Urinary bladder (tissue), 4 donors: ENCODE measurements at places on chromosomes 7 and 10.

DNA sequence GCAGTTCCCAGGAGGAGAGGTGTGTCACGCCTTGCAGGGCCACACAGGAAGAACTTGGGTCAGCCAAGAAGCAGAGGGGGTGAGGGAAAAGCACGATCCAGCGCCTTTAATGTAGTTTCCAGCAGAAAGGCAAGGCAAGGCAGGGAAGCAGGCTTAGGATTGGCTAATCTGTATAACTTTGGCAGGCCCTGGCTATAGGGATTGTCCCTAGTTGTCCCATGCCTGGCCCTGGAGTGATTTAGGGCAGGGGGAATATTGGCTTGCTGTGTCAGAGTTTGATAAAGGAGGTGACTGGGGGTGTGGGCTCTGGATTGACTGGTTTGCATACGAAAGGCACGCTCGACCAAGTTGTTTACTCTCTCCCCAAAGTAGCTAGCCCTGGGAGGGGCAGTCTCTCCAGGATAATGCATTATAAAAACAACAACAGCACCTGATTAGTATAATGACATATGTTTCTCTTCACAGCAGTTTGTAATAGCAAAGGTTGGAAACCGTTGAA is 44.5 kb downstream of the RBM28 start:
- no peak for DNase-seq

GRCh38 chr10:121710207-121710606 is 112.0 kb upstream of the FGFR2 start:
- DNase-seq: no peak

GRCh38 chr10:23174074-23174976 is 17.8 kb upstream of the PTF1A start:
- DNase-seq: no peak

DNA sequence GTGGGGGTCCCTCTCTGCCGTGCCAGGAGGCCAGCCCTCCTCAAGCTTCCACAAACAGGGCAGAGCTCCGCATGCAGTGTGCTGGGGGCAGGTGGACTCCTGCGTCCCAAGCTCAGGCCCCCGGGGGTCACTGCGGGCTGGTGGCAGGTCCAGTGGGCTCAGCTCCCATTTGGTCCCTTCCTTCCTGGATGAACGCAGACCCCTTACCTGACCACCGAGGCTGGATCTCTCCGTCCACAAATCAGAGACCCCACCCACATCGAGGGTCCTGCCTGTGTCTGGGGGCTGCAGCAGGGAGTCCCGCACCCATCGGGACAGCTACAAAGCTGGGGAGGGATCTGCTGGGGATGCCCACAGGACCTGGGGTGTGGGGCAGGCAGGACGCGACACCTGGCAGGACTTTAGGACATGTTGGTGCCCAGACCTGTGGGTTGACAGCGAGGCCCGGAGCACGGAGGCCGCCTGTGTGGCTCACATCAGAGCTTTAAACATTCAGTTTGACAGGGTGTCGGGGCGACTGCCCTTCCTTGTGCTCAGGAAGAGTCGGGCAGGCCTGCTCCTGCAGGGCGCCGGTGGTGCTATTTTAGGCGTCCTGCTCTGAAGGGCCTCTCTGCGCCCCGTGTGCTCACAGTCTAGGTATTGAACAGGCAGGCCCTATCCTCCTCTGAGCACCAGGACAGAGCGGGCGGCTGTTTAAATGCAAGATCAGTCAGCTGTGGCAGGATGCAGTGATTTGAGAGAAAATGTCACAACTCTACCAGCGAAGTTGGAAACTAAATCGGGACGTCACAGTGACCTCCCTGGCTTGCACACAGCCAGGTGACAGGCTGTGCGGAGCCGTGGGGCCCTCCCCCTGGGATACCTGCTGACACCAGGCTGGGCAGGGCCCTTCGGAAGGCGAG is 15.9 kb upstream of the CFAP46 start:
- no peak for DNase-seq

DNA sequence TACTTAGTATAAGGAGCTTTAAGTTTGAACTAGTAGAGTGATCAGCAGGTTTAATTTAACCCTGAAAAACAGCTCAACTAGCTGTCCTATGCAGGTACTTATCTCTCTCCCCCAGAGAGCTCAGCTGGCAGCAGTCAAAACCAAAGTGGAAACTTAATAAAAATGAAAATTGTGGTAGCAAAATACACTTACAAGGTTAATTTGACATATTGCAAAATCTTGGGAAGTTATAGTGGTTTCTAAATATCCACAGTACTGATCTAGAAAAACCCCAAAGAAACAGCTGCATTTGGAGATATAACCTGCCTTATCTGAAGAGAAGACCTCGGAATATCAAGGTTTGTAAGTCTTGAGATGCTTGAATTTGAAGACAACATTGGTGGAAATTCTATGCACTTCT is 269.2 kb downstream of the RNLS start:
- no peak for DNase-seq

DNA sequence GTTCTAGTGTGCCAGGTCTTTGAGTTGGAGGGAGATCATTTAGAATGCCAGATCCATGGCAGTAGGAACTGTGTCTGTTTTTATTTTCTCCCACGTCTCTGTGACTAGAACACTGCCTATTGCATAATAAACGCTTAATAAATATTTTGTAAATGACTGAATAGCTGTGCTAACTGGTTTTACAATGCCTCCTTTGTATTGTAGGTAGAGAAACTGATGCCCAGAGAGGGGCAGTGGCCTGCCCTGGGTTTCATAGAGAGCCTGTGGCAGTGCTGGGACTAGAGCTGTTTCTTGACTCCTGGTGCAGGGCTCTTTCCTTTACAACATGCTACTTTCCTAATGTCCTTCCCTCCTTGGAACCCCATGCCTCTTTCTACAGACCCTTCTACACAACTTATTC is 2.5 kb downstream of the TAS2R5 start:
- DNase-seq: no peak

- DNase-seq: no peak
Observed at GRCh38 chr7:98329791-98330373, 48.4 kb downstream of the BRI3 start.

GRCh38 chr7:80703272-80703671 is 64.8 kb downstream of the CD36 start:
- no peak for DNase-seq

DNA sequence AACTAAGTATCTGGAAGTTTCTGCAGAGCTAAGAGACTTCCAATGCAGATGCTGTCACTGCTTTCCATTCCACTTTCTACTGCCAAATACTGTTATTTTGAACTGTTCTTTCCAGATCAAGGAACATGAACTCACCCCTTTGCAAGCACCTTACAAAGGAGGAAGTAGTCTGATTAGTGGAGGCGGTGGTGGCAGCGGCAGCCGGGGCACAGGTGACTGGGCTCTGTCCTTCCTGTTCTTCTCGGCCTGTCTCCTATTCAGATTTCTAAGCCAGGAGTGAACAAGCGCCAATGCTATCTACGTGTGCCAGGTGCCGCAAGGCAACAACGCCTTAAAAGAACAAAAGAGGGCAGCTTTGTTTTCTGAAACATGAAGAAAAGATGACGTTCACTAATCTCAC is 44.9 kb downstream of the BEND7 start:
- no peak for DNase-seq

DNA sequence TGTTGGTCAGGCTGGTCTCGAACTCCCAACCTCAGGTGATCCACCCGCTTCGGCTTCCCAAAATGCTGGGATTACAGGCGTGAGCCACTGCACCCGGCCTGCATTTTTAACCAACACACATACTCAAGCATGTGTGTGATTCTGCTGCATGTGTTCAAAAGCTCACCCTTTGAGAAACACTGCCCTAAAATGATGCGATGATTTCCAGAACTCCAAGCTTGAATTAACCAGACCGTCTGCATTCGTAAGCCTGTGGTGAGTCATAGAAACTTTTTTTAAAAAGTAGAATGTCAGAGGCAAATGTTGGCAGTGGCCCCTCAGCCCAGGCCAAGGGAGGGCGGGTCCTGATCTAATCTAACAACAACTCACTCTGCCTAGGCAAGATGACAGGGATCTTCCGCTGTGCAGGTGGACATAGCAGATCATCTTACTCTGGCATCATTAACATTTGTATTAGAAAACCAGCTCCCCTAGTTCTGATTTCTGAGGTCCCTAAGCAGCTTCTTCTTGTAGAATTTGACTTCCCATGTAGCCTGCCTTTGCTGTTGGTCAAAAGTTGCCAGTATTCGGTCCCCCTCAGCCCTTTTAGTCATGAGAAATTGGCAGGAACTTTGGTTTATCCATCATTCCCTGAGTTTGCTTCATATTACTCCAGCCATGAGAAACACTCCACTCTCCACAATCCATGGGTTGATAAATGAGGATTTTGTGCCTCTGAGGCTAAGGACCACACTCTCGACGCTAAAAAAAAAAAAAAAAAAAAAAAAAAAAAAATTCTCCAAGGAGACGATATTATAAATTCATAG is 190.4 kb downstream of the SKIDA1 start:
- DNase-seq: no peak

DNA sequence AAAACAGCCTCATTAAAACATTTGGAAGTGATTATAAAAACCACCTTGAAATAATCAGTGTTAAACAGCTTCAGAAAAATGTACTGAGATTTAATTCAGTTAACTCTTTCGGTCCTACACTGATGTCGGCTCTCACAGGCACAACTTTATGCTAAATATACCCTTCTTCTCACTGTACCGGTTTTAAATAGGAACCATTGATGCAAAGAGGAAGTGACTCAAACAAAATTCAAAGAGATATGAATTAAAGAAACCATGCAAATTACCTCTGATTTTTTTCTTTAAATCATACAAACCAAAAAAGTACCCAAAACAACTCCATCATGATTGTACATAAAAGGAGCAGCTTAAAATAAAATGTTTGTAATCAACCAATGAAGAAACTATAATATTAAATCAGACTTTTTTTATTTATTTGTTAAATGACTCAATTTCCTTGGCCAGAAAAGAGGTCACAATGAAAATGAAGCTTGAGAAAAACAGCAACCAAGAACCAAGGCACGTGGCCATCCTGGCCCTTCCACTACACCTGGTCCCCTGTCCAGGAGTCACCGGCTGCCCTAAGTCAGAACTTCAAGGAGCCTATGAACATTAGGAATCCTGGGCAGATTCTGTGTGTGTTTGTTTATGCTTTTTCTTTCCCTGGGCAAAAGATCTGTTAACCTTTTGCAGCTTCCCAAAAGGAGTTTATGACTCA is 73.0 kb upstream of the CABCOCO1 start:
- DNase-seq: no peak

DNA sequence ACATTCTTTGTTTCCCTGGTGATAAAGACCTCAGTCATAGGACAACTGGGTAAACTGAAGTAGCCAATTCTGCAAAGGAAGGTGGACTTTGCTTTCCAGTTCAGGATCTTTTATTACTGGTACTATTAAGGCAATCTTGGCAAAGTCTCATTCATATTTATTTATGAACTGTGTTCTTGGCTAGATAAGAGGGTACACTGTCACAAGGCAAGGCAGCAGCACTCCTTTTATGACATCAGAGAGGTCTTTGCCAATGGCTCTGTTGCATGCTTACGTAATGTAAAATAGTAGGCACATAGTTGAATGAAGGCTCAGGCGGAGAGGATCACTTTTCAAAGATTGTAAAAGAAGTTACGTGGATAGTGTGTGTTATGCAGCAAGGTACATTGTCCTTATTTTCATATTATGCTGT is 63.7 kb upstream of the PDK4 start:
- no peak for DNase-seq

- DNase-seq: no peak
Observed at GRCh38 chr10:21368728-21369425, 156.6 kb downstream of the SKIDA1 start.

GRCh38 chr7:46468753-46469356 is 547.8 kb upstream of the IGFBP3 start:
- no peak for DNase-seq
